Left renal pelvis (tissue), 4 donors: ENCODE measurements at places on chromosomes 1 and 21. TPM values are rescaled to one million over a fixed set of nuclear protein-coding genes. Genes with fewer than 3 reads are reported as not detected.

DNA sequence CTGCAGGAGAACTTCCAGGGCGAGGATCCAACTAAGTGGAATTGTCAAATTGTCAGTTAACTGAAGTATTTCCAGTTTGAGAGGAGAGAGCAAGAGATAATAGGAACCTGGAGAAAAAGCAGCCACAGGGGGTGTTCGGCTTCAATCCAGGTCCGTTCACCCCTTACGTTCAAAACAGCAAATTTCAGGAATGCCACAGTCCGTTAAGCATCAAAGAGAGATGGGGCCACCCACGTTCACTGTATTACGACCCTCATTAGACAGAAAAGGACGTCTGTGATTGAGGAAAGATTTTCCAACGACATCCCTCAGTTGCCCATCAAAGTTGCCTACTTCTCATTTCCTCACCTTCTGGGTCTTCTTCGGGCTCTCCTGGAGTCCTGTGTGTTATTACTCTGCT, 422.5 kb upstream of the VAMP3 start:
- no peak for DNase-seq

DNA sequence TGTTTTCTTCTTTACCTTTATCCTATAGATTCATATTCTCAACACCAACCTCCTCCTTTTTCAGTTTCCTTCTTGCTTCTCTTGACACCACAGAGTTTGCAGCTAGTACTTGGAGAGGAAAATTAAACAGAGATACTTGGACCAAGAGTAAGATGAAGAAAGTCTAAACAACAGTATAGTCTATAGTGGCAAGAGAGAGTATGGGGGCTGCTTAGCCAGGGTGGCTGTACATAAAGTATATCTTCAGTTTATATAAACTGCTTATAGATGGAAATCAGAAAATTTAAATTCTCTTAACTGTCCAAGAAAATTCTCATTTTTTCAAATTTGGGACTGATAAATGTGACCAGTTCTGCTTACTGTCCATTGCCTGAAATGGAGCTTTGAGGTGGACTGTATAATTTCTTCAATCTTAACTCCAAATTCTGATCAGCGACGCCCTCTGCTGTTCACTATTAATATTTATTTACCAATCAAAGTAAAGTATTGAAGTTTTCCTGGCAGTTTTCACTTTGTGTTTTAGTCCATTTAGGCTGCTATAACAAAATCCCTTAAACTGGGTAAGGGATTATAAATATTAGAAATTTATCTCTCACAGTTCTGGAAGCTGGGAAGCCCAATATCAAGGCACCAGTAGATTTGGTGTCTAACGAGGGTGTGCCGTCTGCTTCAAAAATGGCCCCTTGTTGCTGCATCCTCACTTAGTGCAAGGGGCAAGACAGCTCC, 14.8 kb upstream of the METTL18 start:
- peak; percentile 6 for DNase-seq

- DNase-seq = no peak
Observed at GRCh38 chr1:231384696-231385415, 37.2 kb downstream of the EGLN1 start.

GRCh38 chr1:4638345-4638729, 16.1 kb upstream of the AJAP1 start:
- no peak for DNase-seq

DNA sequence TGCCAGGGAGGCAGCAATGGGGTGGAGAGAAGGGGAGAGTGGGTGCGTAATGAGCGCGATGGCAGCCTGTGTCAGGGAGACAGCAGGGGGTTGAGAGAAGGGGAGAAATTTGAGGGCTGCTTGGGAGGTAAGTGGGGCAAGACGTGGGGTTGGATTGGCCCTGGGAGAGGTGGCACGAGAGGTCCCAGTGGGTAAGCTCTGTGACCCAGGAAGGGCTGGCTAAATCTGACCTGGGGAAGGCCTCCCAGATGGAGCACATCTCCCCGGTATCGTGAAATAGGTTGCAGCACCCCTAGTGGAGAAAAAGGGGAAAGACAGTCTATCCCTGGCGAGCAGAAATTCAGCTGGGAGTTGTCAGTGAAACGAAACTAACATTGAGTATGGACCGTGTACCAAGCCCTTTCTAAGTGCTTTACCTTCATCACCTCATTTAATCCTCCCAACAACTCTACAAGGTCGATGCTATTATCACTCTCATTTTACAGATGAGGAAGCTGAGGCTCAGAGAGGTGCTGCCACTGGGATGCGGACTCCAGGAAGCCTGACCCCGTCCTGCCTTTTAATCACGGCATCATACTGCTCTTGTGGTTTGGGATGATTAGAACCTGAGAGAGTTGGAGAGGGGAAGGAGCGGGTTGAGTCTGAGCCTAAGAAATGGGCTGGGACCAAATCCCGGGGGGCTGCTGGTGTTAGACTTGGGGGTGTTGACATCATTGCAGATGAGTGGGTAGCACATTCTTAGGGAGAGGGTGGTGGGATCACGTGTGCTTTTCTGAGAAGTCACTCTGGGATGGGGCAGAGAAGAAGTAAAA, 56.6 kb upstream of the RPL11 start:
- DNase-seq = peak; percentile 71

DNA sequence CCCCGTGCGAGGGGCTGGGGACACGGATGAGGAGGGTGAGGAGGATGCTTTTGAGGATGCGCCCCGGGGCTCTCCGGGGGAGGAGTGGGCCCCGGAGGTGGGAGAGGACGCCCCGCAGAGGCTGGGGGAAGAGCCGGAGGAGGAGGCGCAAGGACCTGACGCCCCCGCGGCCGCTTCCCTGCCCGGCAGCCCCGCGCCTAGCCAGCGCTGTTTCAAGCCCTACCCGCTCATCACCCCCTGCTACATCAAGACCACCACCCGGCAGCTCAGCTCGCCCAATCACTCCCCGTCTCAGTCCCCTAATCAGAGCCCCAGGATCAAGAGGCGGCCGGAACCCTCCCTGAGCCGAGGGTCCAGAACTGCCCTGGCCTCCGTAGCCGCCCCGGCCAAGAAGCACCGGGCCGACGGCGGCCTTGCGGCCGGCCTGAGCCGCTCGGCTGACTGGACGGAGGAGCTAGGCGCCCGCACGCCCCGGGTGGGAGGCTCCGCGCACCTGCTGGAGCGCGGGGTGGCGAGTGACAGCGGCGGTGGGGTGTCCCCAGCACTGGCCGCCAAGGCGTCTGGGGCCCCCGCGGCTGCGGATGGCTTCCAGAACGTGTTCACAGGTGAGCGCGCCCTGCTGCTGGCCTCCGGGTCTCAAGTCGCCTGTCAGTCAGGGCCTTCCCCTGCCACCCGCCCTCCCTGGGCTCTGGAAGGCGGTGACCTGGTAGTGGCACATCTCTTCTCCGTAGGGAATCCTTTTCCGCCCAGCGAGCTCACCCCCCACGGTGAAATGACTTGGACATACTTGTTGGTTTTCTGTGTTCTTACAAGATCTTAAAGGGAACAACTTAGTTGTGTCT, 1.7 kb downstream of the FMN2 start:
- DNase-seq = no peak

- no peak for DNase-seq
Observed at GRCh38 chr1:28893403-28894102, 20.8 kb upstream of the EPB41 start.

DNA sequence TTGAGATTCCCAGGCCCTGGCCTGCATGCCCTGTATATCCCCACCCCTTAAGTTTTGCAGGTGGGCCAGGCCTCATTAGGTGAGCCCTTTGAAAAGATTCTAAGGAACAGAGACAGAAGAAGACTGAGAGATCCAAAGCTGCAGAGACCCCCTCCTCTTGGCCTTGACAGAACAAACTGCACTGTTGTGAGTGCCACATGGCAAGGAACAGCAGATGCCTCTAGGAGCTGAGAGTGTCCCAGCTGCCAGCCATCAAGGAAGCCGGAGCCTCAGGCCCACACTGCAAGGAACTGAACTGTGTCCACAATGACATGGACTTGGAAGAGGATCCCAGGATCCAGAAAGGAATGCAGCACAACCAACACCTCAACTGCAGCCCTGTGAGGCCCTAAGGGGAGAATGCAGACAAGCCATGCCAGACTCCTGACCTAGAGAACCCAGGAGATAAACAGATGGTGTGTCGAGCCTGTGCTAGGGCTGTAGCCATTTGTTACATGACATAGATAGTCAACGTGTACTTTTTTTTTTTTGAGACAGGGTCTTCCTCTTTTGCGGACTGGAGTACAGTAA, 182.7 kb downstream of the AJAP1 start:
- no peak for DNase-seq

DNA sequence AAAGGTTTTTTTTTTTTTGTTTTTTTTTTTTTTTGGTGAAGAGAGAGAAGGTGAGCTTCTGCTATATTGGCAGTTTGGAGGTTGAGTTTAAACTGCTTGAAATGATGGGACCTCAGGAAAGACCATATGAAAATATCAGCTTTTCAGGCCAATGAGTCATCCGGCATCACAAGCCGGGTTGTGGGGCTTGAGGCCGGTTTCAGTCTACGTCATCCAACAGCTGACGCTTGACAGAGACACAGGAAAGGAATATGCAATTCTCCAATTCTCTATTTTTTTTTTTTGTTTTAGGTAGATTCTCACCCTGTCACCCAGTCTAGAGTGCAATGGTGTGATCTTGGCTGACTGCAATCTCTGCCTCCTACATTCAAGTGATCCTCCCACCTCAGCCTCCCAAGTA, 52.4 kb downstream of the KCNJ6 start:
- no peak for DNase-seq

DNA sequence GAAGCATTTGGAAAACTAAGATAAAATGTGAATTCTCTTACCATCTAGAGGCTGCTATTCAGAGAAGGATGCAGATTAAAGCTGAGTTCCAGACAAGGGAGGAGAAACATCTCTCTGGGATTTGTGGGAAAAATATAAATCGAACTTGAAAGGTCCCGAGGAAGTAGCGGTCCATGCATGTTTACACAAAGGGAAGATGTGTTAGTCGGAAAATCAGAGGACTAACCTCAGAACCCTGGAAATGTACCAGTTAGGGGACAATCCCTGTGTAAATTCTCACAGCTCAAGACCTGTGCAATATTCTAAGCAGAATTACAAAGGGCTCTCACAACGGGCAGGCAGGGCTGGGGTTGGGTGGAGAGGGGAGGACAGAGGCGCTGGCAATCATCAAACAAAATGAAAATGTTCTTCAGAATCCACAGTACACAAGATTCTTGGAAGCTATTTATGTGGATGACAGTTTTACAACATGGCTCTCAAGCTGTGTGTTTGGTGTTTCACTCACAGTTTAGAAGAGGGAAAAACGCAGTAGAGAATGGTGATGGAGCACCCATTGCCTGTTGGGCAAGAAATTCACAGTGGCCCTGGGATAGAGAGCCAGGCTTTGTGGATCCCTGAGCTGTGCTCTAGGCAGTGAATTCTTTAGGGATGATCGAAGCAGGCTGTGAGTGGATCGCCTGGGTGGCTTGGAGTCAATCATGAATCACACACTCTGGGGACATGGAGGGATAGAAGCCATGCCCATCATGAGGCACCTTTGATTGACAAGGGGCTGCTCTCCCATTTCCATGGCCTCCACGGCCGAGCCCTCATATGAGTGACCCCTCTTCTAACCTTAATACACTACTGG, 47.6 kb downstream of the KCNJ6 start:
- no peak for DNase-seq

DNA sequence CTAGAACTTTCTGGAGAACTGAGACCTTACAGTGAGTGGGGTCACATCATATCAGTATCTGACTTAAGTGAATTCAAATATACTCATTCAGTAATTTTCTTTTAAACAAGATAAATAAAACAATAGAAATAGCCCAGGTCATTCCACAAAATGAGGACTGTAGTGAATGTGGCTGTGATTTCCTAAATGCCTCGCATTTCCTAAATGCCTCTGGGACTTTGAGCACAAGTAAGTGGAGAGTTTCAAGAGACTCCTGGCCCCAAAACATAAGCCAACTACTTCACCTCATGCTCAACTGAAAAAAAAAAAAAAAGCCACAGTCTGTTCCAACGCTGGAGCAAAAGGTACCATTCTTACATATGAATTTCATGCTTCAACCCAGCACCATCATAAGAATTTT, 81.5 kb downstream of the ZNF281 start:
- DNase-seq = no peak

DNA sequence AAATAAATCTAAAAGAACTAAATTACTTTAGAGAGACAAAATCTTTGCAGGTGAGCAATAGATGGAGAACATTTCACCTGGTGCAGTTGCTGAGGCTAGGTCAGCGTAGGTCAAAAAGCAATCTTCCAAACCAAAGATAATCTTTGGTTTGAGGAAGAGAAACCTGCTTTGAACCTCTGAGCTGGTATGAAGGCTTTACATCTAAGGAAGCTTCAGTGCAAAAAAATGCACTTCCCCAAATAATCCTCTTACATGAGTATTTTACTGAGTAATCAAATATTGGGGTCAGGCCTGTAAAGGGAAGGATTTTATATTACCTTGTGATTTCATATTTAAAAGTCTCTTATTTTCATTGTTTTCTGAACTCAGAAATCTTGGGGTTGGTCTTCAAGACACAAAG, 223.6 kb downstream of the SRGAP2C start:
- DNase-seq = no peak

GRCh38 chr1:39943471-39944290, 11.3 kb upstream of the MFSD2A start:
- no peak for DNase-seq

GRCh38 chr1:186386725-186387383, 11.2 kb downstream of the ODR4 start:
- DNase-seq = no peak

The TSACC gene
- polyA plus RNA-seq = 2.2 TPM
